ENCODE measurements at places on chromosomes 6 and 20. TPM values are rescaled to one million over a fixed set of nuclear protein-coding genes. Genes with fewer than 3 reads are reported as not detected.

CNR1 gene
- not detected for total RNA-seq

SNX3 gene
- total RNA-seq, result 166 TPM

VSX1 gene
- total RNA-seq, result not detected

CLVS2 gene
- not detected for total RNA-seq

CPNE5 gene
- not detected for total RNA-seq

OOEP gene
- total RNA-seq, result not detected

ADTRP gene
- not detected for total RNA-seq

FRMD1 gene
- total RNA-seq, result 0.34 TPM

SLC17A2 gene
- total RNA-seq, result not detected

SAMD5 gene
- total RNA-seq, result 18.6 TPM

DNA sequence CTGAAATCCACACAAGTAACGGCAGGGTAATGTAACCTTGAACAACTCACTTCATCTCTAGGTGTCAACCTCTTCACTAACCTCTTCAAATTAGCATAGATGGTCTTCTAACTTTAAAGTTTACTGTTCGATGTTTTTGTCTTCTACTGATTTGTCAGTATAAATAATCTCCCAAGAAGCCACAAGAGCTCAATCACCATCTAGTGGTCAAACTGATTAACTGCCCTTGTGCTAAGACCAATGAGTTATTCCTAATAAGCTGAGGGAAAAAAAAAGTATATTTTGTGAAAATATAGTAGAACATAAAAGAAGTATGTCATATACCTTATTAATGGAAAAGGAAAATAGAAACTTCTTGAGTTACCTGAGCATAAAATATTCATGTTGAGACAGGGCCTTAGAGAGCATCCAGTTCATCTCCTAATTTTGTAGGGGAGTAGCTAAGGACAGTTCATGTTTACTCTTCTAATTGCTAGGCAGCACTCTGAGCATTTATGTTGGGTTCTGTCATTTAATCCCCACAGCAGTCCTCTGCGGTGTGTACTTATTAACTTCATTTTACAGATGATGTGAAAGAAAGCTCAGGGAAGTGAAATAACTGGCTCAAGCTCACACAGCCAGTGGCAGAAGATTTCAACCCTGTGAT, 317.1 kb downstream of the ESR1 start:
- H3K27me3 ChIP-seq, result no peaks in the 10 kb centered on the region
- H3K4me3 ChIP-seq, result no peak overlapping the region
- no peak for DNase-seq
- peaks cover 26% of the 10 kb centered on the region for H3K4me1 ChIP-seq

GRCh38 chr20:31675828-31676608, 38.3 kb downstream of the COX4I2 start:
- peaks cover 55% of the 10 kb centered on the region for H3K4me1 ChIP-seq
- peak overlapping the region; percentile 70 for H3K27ac ChIP-seq
- H3K27me3 ChIP-seq, result no peaks in the 10 kb centered on the region
- H3K4me3 ChIP-seq, result no peak overlapping the region
- DNase-seq, result no peak
- peaks cover 15% of the 10 kb centered on the region for H3K36me3 ChIP-seq

DNA sequence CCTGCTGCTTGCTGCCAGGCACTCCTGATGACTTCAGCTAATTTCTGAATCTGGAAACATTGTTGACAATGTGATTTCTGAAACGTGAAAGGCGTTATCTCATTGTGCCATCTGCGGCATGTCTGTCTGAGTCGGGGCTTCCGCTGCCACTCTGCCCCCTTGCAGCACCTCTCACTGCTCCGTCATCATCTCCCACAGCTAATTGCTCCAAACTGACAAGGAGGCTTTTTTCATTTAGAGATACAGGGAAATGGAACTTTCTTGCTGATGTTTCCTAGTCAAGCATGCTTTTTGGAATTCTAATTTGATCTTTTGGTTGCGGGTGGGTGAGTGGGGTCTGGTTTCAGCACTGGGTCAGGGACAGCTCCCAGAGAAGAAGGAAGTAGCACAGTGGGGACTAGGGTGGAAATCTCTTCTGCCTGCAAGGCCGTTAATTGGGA, 233.5 kb downstream of the DHX35 start:
- no peaks in the 10 kb centered on the region for H3K36me3 ChIP-seq
- no peak overlapping the region for H3K27ac ChIP-seq
- DNase-seq, result no peak
- no peaks in the 10 kb centered on the region for H3K27me3 ChIP-seq
- H3K4me3 ChIP-seq, result no peak overlapping the region
- no peaks in the 10 kb centered on the region for H3K4me1 ChIP-seq

GRCh38 chr6:157226026-157226625, 97.2 kb downstream of the TMEM242 start:
- no peaks in the 10 kb centered on the region for H3K27me3 ChIP-seq
- no peak for DNase-seq
- H3K4me3 ChIP-seq, result no peak overlapping the region
- H3K4me1 ChIP-seq, result peaks cover 20% of the 10 kb centered on the region

DNA sequence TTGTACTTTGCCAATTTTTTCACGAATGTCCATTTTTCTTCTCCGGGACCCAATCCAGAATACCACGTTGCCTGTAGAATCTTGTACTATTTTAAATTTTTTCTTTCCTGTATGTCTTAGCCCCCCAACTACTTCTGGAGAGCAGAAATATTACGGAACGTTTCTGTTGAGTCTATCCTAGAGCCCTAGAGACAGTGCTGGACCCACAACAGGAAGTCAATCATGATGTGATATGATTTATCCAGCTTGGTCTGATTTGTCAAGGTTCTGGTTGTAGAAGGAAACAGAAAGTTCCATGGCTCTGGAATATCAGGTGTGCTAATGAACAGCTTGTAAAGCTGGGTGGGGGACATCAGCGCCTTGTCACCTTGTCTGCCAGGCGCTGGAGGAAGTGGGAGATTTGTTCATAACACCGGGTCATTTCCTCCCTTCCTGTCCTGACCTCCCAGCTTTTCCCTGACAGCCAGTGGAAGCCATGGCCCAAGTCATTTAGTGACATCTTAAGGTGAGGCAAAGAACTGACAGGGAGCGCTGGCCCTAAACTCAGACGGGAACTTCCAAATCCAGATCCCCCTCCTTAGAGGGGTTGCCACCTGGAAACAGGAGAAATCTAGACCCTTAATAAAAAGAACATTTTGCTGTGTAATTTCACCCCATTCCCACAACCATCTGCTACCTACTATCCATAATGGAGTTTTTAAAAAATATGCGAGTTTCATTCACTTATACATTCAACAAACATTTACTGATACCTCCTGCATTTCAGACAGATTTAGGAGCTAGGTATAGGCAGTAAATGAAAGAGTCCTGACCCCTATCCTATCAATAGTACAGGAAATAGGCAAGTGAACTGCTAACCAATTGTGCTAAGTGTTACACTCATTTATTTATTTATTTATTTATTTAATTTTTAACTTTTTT, 130.5 kb downstream of the ZFP64 start:
- H3K36me3 ChIP-seq, result peaks cover 5% of the 10 kb centered on the region
- H3K27me3 ChIP-seq, result no peaks in the 10 kb centered on the region
- no peak overlapping the region for H3K4me3 ChIP-seq
- H3K4me1 ChIP-seq, result peaks cover 11% of the 10 kb centered on the region
- no peak overlapping the region for H3K27ac ChIP-seq

GRCh38 chr20:58714923-58715351, 22.3 kb downstream of the NPEPL1 start:
- H3K27ac ChIP-seq, result no peak overlapping the region
- H3K4me1 ChIP-seq, result no peaks in the 10 kb centered on the region
- no peak overlapping the region for H3K4me3 ChIP-seq
- H3K27me3 ChIP-seq, result no peaks in the 10 kb centered on the region

DNA sequence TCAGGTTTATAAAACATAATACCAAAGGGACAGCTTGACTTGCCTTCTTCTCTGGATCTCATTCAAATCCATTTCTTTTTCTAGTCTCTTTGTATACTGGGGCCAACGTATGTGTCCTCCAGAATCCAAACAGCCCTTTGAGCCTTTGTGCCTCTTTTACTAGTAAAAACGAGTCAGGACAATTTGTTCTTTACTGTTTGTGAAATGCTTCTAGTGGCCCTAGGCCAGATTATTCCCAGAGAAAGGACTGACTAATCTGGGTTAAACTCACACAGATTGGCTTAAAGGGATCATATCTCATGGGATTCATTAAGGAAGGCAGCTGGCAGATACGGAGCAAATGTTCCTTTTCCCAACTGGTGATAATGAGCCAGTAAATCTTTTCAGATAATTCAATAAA, 32.1 kb upstream of the MANEA start:
- no peak overlapping the region for H3K27ac ChIP-seq
- no peak for DNase-seq
- H3K27me3 ChIP-seq, result peaks cover 14% of the 10 kb centered on the region
- H3K4me3 ChIP-seq, result no peak overlapping the region
- H3K36me3 ChIP-seq, result no peaks in the 10 kb centered on the region

DNA sequence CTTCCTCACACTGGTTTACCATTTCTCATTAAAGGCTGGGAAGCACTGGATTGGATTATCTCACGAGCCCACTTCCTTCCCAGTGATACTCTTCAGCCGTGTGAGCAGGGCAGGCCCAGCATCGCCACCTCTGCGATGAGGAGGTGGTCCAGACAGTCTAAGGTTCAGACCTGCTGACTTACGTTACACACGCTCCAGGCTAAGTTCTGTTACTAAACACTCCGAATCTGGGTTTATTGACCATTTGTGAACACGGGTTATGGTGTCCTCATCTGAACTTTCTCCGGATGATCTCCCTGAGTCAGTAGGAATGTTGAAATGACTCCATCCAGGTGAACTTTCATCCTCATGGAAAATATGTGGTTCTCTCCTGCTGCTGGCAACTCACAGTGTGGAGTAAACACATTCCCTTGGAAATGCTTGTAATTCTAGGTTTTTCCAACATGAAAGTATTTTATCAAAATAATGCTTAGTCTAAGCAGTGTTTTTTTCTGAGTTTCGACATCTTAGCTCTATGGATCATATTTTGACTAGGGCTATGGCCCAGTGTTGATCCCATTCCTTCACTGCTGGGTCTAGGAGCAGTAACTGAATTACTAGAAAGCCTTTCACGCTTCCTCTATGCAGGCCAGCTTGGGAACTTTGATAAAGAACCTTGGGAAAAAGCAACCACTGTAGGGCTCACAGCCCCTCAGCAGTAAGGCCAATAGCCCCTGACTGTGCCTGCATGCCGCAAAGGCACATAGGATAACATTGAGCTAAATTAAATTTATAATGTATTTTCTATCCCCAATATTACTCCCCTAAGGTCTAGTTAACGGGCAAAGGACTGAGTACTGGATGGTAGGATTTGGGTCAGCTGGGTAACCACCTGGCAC, 37.7 kb upstream of the PXDC1 start:
- H3K4me1 ChIP-seq, result peaks cover 63% of the 10 kb centered on the region
- no peak overlapping the region for H3K4me3 ChIP-seq
- no peaks in the 10 kb centered on the region for H3K36me3 ChIP-seq

DNA sequence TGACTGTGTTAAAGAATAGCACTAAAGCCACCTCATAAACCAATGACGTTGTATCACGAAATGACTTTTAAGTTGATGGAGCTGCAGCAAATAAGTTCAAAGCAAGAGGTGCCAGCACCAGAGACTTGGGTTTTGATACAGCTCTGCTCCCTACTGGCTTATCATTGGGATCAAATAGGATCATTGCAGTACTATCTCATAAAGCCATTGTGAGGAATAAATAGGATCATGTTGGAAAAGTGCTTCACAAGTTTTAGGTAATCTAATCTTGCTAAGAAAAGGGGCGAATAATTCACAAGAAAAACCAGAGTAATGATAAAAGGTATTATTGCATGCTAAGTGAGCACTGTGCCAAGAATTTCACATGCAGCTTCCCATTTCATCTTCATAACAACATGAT, 10.4 kb upstream of the CEP85L start:
- no peak overlapping the region for H3K27ac ChIP-seq
- H3K4me3 ChIP-seq, result no peak overlapping the region
- H3K27me3 ChIP-seq, result peaks cover 12% of the 10 kb centered on the region

- peaks cover 19% of the 10 kb centered on the region for H3K4me1 ChIP-seq
These were observed 29.0 kb downstream of the SEC63 start for GRCh38 chr6:107928984-107929383.

GRCh38 chr20:35368666-35369423, 42.9 kb downstream of the UQCC1 start:
- H3K27me3 ChIP-seq, result no peaks in the 10 kb centered on the region

DNA sequence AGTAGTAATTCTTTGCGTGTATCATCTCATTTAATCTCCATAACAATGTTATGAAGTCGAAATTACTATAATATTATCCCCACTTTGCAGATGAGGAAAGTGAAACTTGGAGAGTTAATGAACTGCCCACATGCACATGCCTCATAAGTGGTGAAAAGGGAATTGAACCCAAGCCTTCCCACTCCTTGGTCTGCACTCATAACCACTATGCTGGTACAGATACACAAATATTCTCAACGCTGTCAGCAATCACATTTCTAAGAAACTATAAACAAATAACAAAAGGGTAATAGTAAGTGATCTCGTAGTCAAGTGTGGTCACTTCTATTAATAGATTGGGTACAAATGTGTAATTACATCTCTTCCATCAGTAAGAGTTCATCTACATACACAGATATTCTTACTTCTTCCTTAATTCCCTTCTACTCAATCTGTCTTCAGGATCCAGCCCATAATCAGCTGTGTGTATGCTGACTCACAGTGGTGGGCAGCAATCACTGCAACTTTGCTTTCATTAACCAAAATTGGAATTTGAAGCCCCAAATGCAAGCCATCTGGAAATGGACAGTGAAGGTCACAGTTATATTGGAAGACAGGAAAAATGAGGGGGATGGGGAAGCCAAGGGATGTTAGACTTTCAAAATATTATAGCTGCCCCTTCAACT, 6.6 kb downstream of the PRSS35 start:
- peaks cover 14% of the 10 kb centered on the region for H3K27me3 ChIP-seq
- H3K36me3 ChIP-seq, result peaks cover 9% of the 10 kb centered on the region
- H3K4me3 ChIP-seq, result no peak overlapping the region

GRCh38 chr20:52766645-52767435, 205.3 kb upstream of the TSHZ2 start:
- no peaks in the 10 kb centered on the region for H3K4me1 ChIP-seq
- H3K36me3 ChIP-seq, result no peaks in the 10 kb centered on the region
- H3K4me3 ChIP-seq, result no peak overlapping the region
- H3K27ac ChIP-seq, result no peak overlapping the region
- no peaks in the 10 kb centered on the region for H3K27me3 ChIP-seq

GRCh38 chr6:53634184-53634631, 31.3 kb downstream of the KLHL31 start:
- H3K36me3 ChIP-seq, result no peaks in the 10 kb centered on the region
- H3K27me3 ChIP-seq, result peaks cover 25% of the 10 kb centered on the region
- DNase-seq, result no peak
- H3K27ac ChIP-seq, result no peak overlapping the region

GRCh38 chr20:49043000-49043399, 3.1 kb upstream of the CSE1L start:
- H3K36me3 ChIP-seq, result no peaks in the 10 kb centered on the region
- H3K27ac ChIP-seq, result no peak overlapping the region
- no peak for DNase-seq
- H3K4me3 ChIP-seq, result no peak overlapping the region
- H3K4me1 ChIP-seq, result peaks cover 14% of the 10 kb centered on the region

- H3K27me3 ChIP-seq, result no peaks in the 10 kb centered on the region
- H3K4me3 ChIP-seq, result no peak overlapping the region
- H3K4me1 ChIP-seq, result peaks cover 41% of the 10 kb centered on the region
- DNase-seq, result no peak
- no peaks in the 10 kb centered on the region for H3K36me3 ChIP-seq
- H3K27ac ChIP-seq, result peak overlapping the region; percentile 18
These were observed 24.4 kb downstream of the MARCKS start for GRCh38 chr6:113881478-113881980.

Measured in osteocyte (in vitro differentiated cells).